ENCODE measurements at places on chromosomes 6 and 20.

DNA sequence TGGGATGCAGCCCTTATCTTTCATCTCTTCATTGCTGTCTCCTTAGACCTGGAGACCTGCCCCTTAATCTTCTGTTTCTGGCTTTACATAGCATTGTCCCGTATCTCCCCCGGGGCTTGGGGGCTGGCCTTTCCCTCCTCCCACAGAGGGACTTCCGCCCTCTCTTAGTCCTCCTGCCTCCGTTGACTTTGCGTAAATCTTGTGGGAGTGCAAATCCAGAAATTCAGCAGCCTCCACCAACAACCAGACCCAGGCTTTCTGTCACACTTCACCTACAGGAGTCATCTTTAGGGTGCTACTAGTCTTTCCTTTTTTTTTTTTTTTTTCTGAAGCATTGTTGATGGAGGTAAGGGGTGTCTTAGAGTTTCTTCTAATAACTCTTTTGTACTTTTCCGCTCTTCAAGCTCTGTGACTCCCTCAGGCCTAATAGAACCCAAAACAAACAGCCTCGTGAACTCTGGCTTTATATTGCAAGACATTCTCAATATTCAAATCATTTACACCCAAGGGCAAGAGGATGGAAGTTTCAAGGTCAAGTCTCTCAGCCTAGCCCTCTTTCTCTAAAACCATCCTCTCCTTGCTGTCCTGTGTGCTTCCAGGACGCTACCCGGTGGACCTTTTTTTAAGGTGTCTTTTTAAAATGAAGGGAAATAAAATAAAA is 66.2 kb downstream of the RREB1 start:
- no peak for DNase-seq

DNA sequence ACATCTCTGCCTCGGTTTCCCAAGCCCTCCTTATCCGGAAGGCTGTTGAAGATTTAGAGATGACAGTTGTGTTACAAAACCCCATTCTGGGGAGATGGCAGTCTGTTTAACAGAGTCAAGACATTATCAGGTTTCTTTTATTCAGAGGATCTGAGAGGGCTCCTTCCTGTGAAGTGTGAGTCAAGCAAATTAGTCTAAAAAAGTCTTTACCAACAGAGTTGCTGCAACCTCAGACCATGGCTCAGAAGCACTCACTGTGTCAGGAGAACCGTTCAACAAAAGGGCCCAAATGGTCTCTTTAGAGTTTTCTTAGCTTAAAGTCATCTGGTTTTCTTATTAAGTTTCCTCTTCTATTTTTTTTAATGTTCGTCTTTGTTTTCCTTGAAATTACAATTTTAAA is 717.8 kb downstream of the EPM2A start:
- DNase-seq: no peak

GRCh38 chr20:25275813-25276532 is 28.1 kb downstream of the PYGB start:
- DNase-seq: no peak

DNA sequence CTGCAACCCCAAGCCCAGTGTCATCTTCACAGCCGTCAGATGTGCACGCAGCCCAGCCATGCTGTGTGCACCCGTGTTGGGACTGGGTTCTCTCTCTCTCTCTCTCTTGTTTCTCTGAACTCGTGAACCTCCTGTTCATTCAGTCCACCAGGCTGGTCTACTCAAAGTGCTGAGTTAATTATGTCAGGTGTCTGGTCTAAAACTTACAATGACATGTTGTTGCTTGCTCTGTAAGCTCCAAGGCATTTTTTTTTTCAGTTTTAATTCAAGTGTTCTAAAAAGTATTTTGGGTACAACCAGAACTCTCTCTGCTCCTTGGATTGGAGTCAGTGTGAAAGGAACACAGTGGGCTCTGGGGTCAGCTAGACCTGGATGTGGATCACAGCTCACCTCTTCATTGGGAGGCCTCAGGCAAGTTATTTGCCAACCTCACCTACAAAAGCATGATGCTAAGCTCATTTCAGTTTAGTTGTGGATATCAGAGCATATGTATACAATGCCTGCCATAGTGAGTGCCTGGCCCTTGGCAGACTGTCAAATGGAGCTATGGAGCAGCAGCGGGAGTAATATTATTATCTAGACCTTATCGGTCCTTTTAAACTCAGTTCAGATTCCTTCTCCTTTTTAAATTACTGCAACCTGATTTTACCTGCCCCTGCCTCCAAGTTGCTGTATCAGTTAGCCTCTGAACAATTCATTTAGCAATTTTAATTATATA is 59.5 kb downstream of the PLEKHG1 start:
- DNase-seq: no peak

DNA sequence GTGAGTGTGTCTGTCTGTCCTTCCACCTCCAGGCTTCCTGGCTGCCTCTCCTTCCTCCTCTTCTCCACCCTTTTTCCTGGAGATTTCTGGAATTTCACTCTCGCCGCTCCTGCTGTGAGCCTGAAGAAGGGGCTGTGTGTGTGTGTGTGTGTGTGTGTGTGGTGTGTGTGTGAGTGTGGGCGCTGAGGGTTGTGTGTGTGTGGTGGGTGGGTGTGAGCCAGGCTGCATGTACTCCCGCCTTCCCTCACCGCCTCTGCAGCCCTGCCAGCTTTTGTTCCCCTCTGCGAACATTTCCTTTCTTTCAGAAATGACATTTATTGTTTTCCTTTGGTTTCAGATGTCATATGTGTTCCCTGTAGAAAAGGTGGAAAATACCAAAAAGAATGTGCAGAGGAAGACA is 76.0 kb downstream of the SRC start:
- DNase-seq: no peak

- no peak for DNase-seq
Measured at GRCh38 chr6:26323525-26324294, 41.3 kb upstream of the BTN3A2 start.

GRCh38 chr20:45152405-45152804 is 22.3 kb upstream of the PI3 start:
- DNase-seq: no peak

- no peak for DNase-seq
Measured at GRCh38 chr6:33272275-33273128, 627 bp downstream of the RPS18 start.

DNA sequence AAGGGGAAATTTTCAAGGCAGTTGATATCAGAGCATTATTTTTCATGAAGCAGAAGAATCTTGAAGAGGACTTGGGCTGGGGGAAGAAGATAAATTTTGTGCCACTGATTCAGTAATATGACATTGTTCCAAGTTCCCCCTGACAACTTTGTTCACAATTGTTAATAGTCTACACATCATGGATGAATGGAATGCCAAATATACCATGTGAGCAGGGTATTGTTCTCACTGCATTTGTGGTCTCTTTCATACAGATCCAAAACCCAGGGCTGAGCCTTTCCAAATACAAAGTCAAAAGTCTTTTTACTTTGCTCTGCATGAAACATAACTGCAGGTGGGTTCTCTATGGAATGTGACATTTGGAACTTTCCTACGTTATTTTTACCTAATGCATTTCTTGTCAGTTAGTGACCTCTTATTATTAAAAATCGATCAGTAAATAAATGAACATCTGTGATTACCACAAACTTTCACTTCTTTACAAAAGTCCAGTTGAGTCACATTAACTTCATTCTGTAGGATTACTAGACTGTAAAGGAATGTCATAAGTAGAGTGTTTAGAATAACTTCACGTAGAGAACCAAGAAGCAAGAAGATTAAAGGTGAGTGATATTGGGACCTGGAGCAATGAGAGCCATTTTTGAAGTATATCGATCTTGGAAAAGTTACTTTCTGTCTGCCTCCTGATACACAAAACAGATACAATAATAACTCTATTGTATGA is 100.9 kb downstream of the RCAN2 start:
- DNase-seq: no peak

- no peak for DNase-seq
Measured at GRCh38 chr6:73606428-73606827, 47.4 kb downstream of the SLC17A5 start.

DNA sequence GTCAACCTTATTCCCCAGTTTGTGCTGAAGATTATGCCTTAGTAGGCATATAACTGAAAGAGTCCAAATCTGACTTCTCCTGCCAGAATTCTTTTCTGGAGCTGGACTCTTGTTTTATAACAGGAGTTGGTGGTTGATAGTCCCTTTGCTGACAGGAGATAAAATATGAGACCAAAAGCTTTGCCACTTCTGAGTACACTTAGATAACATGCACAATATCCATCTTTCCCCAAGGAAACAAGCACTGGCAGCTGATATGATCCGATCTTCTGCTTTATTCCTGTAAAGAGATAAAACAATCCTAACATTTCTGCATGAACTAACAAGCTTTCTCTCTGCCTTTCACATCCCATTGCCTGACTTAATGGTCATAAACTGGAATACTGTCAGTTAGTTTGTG is 1265.4 kb upstream of the ADGRB3 start:
- DNase-seq: no peak

DNA sequence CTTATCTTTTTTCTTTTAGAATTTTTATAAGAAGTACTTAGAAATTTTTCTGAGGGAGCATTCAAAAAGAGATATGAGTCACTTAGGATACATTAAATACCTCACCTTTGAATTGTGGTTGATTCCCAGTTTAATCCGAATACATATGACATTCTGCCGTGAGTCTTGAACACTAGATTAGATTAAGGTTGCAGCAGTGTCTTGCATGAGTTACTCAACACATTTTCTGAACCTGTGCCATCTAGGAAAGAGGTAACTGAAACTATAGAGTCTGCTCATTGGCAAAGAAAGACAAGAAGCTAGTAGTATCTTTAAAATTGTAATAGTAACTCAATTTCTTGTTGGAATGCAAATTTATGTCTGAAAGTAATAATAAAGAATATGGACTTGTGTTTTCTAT is 14.9 kb downstream of the PEX3 start:
- no peak for DNase-seq

- no peak for DNase-seq
Measured at GRCh38 chr6:50889935-50890334, 71.3 kb downstream of the TFAP2B start.

DNA sequence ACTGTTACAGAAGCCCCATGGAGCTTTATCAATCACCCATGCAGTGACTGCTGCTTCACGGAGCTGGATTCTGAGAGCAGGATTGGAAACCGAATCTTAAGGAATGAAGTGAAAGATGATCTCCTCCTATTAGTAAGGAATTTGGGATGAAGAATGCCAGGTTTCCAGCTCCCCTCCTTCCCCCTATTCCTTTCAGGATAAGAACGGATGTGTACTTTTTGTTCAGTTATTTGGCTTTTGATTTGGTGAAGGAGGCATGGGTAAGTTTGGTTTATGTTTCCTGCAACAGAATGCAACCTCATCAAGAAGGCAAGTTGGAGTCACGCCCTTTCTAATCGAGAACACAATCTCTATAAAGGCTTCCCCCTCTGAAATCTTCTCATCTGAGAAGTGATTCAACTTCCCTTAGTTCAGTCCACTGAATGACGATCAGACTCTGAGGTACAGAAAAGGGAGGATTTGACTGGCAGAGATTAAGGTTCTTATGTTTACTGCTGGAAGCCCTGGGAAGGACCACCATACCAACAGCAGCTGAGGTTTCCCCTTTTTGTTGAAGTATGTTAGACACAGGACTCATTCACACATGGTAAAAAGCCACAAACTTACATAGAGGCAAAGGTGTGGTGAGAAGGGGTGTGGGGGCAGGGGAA is 5.5 kb downstream of the ELMO2 start:
- DNase-seq: no peak

DNA sequence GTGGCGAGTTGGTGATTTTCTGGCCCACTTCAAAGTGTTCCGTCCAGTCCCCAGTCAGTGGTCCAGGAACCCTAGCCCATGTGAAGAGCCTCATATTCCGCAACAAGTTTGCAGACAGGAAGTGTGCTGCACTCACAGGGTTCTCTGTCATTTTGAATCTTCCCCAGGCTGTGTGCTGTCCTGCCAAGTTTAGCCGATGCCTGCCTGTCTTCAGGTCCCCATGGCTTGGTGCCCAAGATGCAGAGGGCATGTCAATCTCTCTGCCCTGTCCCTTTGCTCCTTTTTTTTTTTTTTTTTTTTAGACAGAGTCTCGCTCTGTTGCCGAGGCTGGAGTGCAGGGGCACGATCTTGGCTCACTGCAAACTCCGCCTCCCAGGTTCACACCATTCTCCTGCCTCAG is 69.9 kb upstream of the ATXN1 start:
- no peak for DNase-seq

DNA sequence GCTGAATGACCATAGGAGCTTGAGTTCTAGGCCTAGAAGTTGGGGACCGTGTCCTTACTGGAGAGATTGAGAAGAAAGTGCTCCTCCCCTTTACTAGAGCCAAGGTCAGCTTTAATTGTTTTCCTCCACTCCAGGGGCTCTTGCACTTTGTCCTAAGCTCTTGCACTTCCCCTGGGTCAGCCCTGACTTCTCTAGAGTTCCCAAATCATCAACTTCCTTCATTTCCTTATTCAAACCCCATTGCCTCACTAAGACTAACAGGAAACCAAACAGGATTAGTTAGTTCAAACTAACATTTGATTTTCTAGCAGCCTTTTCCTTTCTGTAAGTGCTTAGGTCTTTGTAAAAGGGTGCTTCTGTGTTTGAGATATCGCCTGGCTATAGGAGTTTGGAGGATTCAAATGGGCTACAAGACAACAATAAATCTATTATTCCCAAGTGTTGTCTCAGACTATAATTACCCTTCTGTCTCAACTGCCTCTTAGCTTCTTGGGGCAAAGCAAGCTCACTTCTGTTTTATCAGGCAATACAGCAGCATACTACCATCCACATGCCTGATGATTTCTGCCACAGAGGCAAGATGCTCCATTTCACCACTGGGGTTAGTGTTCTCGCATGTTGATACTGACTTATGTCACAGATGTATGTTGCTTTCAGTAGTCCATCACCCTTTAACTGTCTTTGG is 12.8 kb upstream of the DTNBP1 start:
- DNase-seq: no peak

- DNase-seq: no peak
Measured at GRCh38 chr6:157260735-157261410, 62.4 kb downstream of the TMEM242 start.

- no peak for DNase-seq
Measured at GRCh38 chr6:155207223-155207622, 56.6 kb upstream of the CLDN20 start.

GRCh38 chr6:16518265-16518664 is 243.0 kb downstream of the ATXN1 start:
- DNase-seq: no peak

DNA sequence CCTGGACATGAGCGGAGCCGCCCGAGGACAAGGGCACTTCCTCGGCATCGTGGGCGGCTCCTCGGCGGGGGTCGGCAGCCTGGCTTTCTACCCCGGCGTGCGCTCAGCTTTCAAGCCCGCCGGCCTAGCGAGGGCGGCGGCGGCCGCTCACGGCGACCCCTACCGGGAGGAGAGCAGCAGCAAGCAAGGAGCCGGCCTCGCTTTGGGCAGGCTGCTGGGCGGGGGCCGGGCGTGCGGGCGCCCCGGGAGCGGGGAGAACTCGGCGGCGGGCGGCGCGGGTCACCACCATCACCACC is 6.7 kb downstream of the PRDM13 start:
- peak; percentile 40 for DNase-seq

- DNase-seq: no peak
Measured at GRCh38 chr20:34389954-34390555, 27.0 kb downstream of the ITCH start.

Measured in NCI-H524 treated with DMSO at 0.1 percent for 48 hours (cell line).